ENCODE measurements at places on chromosomes 6 and 20.

DNA sequence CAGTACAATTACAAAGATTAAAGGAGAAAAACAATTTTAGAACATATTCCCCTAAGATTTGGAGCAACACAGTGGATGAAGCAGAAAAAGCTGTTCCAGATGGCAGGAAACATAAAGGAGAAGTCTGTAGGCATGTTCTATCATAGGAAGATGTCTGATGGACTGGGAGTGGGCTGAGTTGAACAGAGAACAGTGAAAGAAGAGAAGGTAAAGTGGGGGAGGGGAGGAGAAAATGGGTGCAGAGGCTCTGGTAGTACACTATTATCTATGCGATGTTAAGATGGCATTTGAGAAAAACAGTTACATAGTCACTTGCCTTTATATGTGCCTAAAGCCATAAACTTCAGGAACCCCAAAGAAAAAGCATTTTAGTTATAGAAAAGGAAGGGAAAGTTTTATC lies 4.2 kb upstream of the PHIP start:
- no peak for DNase-seq

GRCh38 chr6:131972741-131973140 lies 21.6 kb upstream of the CCN2 start:
- DNase-seq, result no peak

- DNase-seq, result no peak
Measured at GRCh38 chr6:44298864-44299263, 14.3 kb downstream of the AARS2 start.

- DNase-seq, result no peak
Measured at GRCh38 chr20:52936351-52937340, 35.5 kb upstream of the TSHZ2 start.

DNA sequence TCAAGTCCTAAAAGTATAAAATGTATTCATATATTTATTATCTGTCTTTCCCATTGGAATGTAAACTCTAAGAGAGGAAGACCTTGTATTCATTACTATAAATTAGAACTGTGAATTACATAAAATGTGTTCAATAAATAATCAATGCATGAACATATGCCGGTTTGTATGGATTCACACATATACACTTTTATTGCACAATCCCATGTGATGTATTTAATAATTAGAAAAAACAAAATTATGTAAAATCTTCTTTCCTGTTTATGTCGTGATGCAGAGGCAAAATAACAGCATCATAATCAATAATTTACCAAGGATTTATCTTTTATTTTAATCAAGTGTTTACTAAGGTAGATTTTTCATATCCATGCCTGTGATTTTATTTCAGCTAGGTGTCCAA lies 240.5 kb downstream of the KHDRBS2 start:
- no peak for DNase-seq

- DNase-seq, result no peak
Measured at GRCh38 chr20:48679599-48679998, 148.2 kb downstream of the PREX1 start.

DNA sequence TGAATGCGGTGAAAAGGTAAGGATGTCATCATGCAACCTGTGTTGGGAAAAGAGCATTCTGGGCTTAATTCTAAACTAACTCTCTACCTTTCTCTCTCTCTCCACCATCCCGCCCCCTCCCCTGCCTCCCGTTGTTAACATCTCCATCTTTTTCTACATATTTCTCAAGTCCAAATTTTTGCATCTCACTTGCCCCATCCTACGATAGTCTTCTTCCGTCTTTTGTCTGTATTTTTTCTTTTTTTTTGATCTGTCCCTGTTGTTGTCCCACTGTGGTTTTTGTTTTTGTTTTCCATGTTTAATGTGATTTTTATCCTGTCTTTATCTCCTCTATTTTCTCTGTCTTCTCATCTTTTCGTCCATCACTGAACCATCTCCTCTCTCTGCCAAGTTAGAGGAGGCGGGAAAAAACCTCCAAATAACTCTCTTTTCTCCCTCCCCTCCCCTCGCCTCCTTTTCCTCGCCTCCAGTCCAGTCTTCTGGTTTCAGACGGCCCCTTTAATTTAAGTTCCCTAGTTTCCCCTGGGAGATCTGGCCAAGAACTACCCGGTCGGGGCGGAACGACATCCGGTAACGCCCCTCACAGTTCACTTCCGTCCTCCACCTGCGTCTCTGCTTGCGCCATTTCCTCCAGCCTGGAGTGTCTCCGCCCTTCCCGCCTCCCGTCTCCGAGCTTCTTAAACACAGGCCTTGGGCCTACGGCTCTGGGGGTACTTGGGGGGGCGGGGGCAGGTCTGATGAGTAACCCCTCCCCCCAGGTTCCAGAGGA lies at the start of gene NFKBIL1:
Gene NFKBIL1, plus strand, starts transcription at position 651 of the 769 bp plus-strand sequence. Its CDS starts 87 bp downstream, at position 738.
- DNase-seq, result peak; percentile 86

GRCh38 chr20:44497761-44498160 lies 22.1 kb downstream of the TTPAL start:
- no peak for DNase-seq

GRCh38 chr6:16399158-16399557 lies 160.8 kb downstream of the GMPR start:
- no peak for DNase-seq

GRCh38 chr20:17836303-17836861 lies 132.2 kb downstream of the SNX5 start:
- DNase-seq, result no peak

GRCh38 chr6:21111093-21111725 lies 482.3 kb upstream of the SOX4 start:
- DNase-seq, result no peak

DNA sequence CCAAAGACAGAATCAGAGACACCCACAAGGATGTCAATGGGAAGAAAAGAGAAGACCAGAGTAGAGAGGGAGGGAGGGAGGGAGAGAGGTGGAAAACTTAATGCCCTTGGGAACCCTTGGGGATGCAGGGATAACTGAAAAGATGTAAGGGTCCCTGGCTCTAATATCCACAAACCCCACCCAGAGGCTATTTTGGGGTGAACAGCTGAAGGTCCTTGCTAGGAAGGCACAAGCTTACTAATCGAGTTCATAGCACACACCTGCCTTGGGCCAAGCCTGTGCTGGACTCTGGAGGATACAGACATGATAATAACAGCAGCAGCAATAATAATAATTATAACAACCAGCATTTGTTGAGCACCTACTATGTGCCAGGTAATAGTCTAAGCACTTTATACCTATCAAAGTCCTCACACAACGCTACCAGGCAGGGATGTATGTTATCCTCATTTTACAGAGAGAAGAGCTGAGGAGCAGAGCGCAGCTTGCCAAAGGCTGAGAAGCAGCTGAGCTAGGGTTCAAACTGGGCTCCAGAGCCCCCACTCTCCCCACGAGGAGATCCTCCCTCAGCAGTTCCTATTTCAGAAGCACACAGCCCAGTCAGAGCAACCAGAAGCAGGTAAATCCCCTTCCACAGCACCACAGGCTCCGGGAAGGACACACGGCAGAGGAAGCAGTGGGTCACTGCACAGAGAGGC lies 174.2 kb downstream of the ANKRD60 start:
- no peak for DNase-seq

- DNase-seq, result no peak
Measured at GRCh38 chr6:29678114-29678513, 2.8 kb downstream of the ZFP57 start.

- no peak for DNase-seq
Measured at GRCh38 chr20:37519508-37520418, 1.3 kb upstream of the NNAT start.

DNA sequence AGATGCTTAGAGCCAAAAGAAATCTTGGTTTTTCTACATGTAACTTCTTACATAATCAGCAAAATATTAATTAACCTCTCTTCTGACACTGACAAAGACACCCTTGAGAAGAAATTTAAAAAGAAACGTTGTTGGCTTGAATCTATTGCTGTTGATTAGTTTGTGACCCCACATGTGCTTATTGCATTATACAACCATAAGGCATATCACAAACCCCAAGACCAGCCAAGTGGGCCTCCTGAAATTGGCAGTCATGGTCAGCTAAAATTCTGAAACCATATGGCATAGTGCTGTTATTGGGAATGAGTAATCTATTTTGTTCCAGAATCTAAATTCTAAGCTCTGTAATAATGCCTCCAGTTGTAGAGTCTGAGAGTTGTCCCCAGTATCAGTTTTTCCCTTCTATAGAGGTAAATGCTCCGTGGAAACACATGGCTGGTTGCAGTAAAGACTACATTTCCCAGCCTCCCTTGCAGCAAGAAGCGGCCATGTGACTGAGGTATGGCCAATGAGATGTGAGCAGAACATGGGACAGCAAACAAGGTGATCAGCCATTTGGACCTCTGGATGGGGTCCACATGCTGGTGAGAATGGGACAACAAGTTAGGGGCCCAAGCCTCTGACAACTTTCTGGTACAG lies 42.3 kb upstream of the PTPN1 start:
- DNase-seq, result no peak

- no peak for DNase-seq
Measured at GRCh38 chr6:112338166-112338709, 8.9 kb upstream of the RFPL4B start.

DNA sequence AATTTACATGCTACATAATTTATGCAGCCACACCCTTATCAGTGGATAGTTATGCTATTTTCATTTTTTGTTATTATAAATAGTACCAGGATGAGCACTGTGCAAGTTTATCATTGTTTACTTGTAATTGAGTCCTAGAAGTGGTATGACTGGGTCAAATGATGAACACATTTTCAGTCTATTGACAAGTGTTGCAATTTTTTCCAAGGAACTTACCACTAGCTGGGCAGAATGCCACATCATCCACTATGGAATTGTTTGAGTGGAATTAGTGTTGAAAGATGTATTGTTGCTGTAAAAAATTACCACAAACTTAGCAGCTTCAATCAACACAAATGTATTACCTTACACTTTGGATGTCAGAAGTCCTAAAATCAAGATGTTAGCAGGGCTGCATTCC lies 38.1 kb upstream of the OPN5 start:
- DNase-seq, result no peak
